ENCODE measurements at places on chromosomes 7 and 10. TPM values are rescaled to one million over a fixed set of nuclear protein-coding genes. Genes with fewer than 3 reads are reported as not detected.

Gene CALML5
- total RNA-seq: 2.4 TPM

Gene OPALIN
- not detected for total RNA-seq

Gene ACHE
- 0.10 TPM for total RNA-seq

Gene DKK1
- total RNA-seq: 228 TPM

Gene OR2A5
- total RNA-seq: not detected

Gene STAG3
- 0.34 TPM for total RNA-seq

Gene AQP1
- total RNA-seq: not detected

Gene CELF2
- 11.1 TPM for total RNA-seq

Gene CADPS2
- 0.28 TPM for total RNA-seq

Gene ATG9B
- total RNA-seq: 0.18 TPM

Gene HKDC1
- total RNA-seq: 0.48 TPM

Gene SLC29A4
- total RNA-seq: 0.46 TPM

Gene SCART1
- total RNA-seq: 0.58 TPM

Gene OR2A42
- total RNA-seq: not detected

Gene IL2RA
- total RNA-seq: not detected

Gene AMPH
- total RNA-seq: not detected

Gene ANKRD61
- total RNA-seq: 0.28 TPM

Gene HDAC9
- 19.5 TPM for total RNA-seq

Gene C10orf143
- total RNA-seq: 1.1 TPM

Gene LMOD2
- total RNA-seq: not detected

Gene SERPINE1
- 427 TPM for total RNA-seq

Gene CHAT
- total RNA-seq: not detected

Gene IL15RA
- 3.6 TPM for total RNA-seq

Gene PPA1
- 217 TPM for total RNA-seq

Gene NUB1
- total RNA-seq: 32.3 TPM

Gene SLC18A3
- not detected for total RNA-seq

Gene CREB5
- 3.7 TPM for total RNA-seq

Gene EPHB6
- total RNA-seq: 0.78 TPM

Gene MEOX2
- not detected for total RNA-seq

Gene CCL26
- total RNA-seq: not detected

Gene CRPPA
- total RNA-seq: 0.35 TPM

Gene RAB19
- 0.21 TPM for total RNA-seq

Gene CABCOCO1
- total RNA-seq: not detected

Gene FXYD4
- total RNA-seq: not detected

Gene UMAD1
- 10.5 TPM for total RNA-seq

Gene IFIT2
- total RNA-seq: 2.7 TPM

Gene CPSF4
- 38.1 TPM for total RNA-seq

Gene KLHDC10
- total RNA-seq: 17.8 TPM

Gene SPDYE5
- not detected for total RNA-seq

Gene HMX3
- not detected for total RNA-seq

Gene IKZF5
- total RNA-seq: 5.9 TPM

Gene ECHS1
- 62.6 TPM for total RNA-seq

Gene WAPL
- 39.7 TPM for total RNA-seq

Gene SLC26A3
- total RNA-seq: not detected

Gene ITGA8
- total RNA-seq: not detected

Gene SFRP4
- total RNA-seq: not detected

Gene HECW1
- not detected for total RNA-seq

Gene MRC1
- total RNA-seq: not detected
